SJSA1 (cell line): ENCODE measurements at places on chromosomes 7 and 10. TPM values are rescaled to one million over a fixed set of nuclear protein-coding genes. Genes with fewer than 3 reads are reported as not detected.

The ZWINT gene
- total RNA-seq = 177 and 219 TPM in 2 replicates

DNA sequence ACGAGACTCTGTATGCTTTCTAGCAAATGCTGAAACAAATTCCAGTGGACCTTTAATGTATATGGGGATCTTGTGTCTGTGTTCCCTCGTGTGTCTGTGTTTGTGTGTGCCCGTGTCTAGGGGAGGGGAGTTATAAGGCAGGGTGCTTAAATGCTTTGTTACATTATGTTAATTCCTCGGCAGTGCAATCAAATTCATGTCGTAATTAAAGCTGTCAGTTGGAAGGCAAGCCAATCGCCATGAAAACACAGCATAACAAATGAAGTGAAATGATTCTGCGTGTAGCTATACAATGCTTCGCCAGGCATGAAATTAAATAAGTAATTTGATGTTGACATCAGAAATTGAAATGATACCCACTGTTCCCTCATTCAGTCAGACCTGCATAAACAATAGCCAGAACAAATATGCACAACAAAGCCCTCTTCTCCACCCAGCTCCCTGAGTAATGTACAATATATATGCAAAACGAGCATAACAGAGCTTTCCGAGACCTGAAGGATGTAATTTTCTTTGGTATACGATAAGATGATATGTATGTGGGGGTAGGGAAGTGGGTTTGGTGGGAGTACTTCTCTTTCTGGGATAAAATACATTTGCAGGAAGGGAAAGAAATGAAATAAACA, 534.1 kb downstream of the AUTS2 start:
- H3K27ac ChIP-seq = no peak overlapping the region
- H3K36me3 ChIP-seq = no peaks in the 10 kb centered on the region
- no peaks in the 10 kb centered on the region for H3K4me1 ChIP-seq
- H3K27me3 ChIP-seq = no peaks in the 10 kb centered on the region
- no peak overlapping the region for H3K4me3 ChIP-seq
- no peak for DNase-seq

DNA sequence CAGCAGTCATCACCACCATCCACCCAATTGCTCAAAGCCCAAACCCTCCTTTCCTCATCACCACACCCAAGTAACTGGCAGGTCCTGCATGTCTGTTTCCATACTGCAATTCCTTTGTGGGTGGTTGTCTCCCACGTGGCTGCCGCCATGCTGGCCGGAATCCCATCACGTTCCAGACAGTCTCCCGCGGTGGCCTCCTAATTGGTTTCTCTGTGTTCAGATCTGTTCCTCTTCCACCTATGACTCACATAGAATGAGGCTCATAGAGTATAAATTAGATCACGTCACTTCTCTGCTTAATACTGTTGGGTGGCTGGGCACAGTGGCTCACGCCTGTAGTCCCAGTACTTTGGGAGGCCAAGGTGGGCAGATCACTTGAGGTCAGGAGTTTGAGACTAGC, 813.0 kb downstream of the TYW1 start:
- H3K4me1 ChIP-seq = no peaks in the 10 kb centered on the region
- H3K27me3 ChIP-seq = no peaks in the 10 kb centered on the region

DNA sequence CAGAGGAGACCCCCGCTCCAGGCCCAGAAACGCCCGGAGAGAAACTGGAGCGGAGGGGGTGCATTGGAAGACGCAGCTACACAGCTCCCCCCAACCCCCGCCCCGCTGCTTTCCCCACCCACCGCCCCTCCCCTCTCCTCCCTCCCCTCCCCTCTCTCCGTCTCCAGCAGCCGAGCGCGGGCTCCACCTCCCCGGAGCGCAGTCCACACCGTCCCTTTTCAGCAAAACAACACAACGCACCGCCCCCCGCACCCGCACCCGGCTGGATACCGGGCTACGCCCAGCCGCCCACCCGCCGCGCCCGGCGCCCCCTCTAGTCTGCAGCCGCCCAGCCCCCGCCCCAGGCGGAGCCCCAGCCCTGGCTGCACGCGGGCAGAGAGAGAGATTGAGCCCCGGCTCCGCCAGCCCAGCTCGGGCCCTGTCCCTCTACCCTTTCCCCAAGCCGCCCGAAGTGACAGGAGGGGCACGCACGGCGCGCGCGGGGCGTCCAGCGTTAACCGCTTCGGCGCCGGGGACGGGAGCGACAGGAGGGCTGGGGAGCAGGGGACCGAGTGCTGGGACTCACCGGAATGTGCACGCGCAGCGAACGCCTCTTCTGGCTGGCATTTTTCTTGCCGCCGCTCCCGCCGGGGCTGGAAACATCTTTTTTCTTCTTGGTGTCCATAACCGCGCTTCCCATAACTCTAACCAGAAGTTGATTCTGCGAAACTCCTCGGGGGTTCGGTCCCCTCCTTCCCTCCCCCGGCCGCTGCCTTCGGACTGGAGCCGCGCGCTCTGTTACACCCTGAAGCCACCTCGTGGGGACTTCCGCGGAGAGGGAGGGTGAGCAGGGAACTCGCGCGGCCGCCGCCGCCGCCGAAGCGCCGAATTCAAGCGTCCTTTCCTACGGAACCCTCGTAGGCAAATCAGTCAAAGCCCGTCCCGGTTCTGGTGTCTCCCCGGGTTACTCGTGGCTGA, 695 bp downstream of the PRKAG2 start:
- H3K27me3 ChIP-seq = peaks cover 31% of the 10 kb centered on the region
- no peak for DNase-seq
- no peak overlapping the region for H3K27ac ChIP-seq
- H3K4me1 ChIP-seq = peaks cover 25% of the 10 kb centered on the region

DNA sequence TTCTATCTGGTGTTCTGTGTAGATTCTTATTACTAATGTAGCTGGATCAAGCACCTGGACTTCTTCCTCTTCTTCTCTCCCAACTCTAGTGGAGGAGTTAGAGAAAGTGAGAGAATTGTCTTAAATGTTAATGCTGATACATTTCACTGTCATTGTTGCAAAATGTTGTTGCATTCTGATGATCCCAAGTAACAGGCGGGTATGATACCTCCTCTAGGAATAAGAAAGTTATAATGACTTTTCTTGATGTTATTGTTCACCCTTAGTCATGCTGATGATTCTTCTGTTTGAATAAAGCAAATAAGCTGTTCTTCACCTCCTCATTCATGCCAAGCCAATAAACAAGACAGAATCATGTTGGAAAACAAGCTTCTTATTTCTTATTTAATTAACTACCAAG, 9.1 kb downstream of the CHRM2 start:
- DNase-seq = no peak
- H3K4me1 ChIP-seq = no peaks in the 10 kb centered on the region
- H3K4me3 ChIP-seq = no peak overlapping the region
- H3K36me3 ChIP-seq = no peaks in the 10 kb centered on the region

- H3K36me3 ChIP-seq = no peaks in the 10 kb centered on the region
- no peak overlapping the region for H3K27ac ChIP-seq
- DNase-seq = no peak
- peaks cover 10% of the 10 kb centered on the region for H3K4me1 ChIP-seq
- peaks cover 3% of the 10 kb centered on the region; the same call in 1 of the 2 replicates for H3K27me3 ChIP-seq
- no peak overlapping the region for H3K4me3 ChIP-seq
Measured at GRCh38 chr7:27349621-27350020, 107.0 kb downstream of the EVX1 start.

GRCh38 chr10:96746503-96746902, 26.2 kb upstream of the PIK3AP1 start:
- no peak for DNase-seq
- no peak overlapping the region for H3K27ac ChIP-seq
- H3K4me3 ChIP-seq = no peak overlapping the region
- no peaks in the 10 kb centered on the region for H3K27me3 ChIP-seq

GRCh38 chr10:241451-241850, 106.2 kb downstream of the ZMYND11 start:
- H3K36me3 ChIP-seq = peaks cover 53% of the 10 kb centered on the region
- H3K27me3 ChIP-seq = 0 out of 2 replicates have a peak, but pooled peaks cover 2% of the 10 kb centered on the region
- H3K27ac ChIP-seq = no peak overlapping the region
- no peak overlapping the region for H3K4me3 ChIP-seq
- H3K4me1 ChIP-seq = no peaks in the 10 kb centered on the region

The COL26A1 gene
- not detected in 2 replicates for total RNA-seq

DNA sequence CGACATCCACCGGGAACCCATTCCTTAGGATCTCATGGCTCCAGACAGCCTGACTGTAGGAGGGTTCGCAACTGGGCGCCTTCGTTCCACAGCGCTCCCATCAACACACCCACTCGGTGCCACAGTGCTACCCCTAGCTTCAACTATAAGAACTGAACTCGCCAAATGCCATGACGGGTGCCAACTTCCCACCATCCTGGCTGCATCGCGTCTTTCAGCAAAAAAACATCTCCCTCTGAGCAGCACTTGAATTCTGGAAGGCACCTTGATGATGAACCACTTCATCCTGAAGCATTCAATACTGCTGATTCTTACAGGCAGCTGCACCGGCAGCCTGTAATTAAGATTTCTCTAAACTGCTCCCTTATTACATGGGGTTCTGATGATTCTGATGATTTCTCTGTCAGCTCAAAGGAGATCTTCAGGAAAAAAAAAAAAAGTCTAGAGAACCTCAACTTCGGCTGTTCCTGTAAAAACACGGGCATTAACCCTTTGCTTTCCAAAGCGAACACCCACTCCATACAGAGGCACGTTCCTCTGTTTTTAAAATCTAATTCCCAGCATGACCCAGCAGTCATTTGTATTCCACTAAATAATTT, 1.3 kb downstream of the CYTH3 start:
- peak; percentile 62 for DNase-seq
- H3K4me3 ChIP-seq = peak overlapping the region; percentile 74
- peaks cover 16% of the 10 kb centered on the region for H3K4me1 ChIP-seq
- H3K36me3 ChIP-seq = peaks cover 14% of the 10 kb centered on the region
- H3K27ac ChIP-seq = peak overlapping the region; percentile 44

The GRID2IP gene
- not detected in 2 replicates for total RNA-seq

The GDF2 gene
- total RNA-seq = not detected in 2 replicates

The CXCL12 gene
- total RNA-seq = not detected in 2 replicates

- no peaks in the 10 kb centered on the region for H3K4me1 ChIP-seq
- no peak overlapping the region for H3K4me3 ChIP-seq
- peaks cover 16% of the 10 kb centered on the region for H3K27me3 ChIP-seq
Measured at GRCh38 chr7:104903846-104904245, 110.2 kb upstream of the KMT2E start.

DNA sequence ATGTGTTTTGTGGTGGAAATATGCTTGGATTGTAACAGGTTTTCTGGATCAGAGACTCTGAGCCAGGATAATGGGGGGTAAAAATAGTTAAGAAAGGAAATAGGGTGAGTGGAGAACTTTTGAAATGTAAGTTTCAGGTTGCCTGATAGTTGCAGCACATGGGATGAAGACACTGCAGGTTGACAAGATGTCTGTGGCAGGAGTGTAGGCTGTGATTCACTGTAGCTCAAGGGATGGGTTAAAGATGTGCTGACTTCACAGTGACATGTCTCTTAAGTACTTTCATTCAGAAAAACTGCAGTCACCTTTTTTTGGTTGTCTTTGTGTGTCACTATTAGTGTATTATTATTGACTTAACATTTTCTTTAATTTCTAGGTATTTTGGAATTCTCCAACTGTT, 63.5 kb upstream of the SLC39A12 start:
- H3K4me3 ChIP-seq = no peak overlapping the region
- no peaks in the 10 kb centered on the region for H3K27me3 ChIP-seq
- no peaks in the 10 kb centered on the region for H3K36me3 ChIP-seq

- H3K4me1 ChIP-seq = no peaks in the 10 kb centered on the region
- H3K36me3 ChIP-seq = no peaks in the 10 kb centered on the region
- no peak for DNase-seq
- no peak overlapping the region for H3K4me3 ChIP-seq
- H3K27ac ChIP-seq = no peak overlapping the region
Measured at GRCh38 chr7:103003004-103003403, 71.6 kb downstream of the FBXL13 start.

- H3K4me1 ChIP-seq = peaks cover 33% of the 10 kb centered on the region
- no peaks in the 10 kb centered on the region for H3K27me3 ChIP-seq
- H3K36me3 ChIP-seq = no peaks in the 10 kb centered on the region
- DNase-seq = peak; percentile 99
- H3K27ac ChIP-seq = peak overlapping the region; percentile 34
Measured at GRCh38 chr10:119305860-119306513, 98.6 kb downstream of the GRK5 start.

DNA sequence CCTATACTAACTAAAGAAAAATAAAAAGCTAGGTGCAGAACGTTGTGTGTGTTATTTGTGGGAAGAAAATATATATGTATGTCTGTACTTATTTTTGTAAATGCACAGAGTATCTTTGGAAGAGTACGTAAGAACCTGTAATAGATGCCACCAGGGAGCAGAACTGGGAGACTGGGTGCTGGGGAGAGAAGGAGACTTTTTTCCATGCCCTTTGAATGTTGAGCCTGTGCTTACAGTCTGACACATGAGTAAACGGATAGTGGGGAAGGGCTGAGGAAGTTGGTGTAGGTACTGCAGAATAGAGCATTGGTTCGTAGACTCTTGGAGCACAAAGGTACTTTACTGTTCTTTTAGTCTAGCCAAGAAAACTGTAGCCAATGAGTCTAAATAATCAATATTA, 1.3 kb upstream of the SCRN1 start:
- no peaks in the 10 kb centered on the region for H3K27me3 ChIP-seq
- H3K36me3 ChIP-seq = peaks cover 12% of the 10 kb centered on the region
- no peak overlapping the region for H3K27ac ChIP-seq
- no peak overlapping the region for H3K4me3 ChIP-seq

The WEE2 gene
- not detected in 2 replicates for total RNA-seq

The PDZD7 gene
- 0.50 and 1.3 TPM in 2 replicates for total RNA-seq

DNA sequence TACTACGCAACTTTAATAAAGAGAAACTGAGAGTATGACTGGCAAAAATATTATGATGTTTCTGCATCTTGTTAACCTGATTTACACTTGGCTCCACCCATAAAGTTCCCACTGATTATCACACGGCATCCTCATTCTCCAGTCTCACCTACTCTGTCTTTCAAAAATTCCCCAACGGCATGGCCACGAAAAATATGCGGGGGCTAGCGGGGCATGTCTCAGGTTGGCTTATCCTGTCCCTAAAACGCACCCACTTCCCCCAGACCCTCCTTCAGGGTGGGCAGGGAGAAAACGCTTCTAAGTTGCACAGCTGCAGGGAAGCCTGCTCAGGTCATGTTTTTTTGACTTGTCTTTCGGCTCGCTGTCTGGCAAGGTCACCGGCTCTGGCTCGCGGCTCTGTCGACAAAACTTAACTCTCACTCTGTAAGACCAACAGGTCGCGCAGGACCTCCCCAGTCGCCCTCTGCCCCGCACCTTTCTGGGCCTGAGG, 3.8 kb downstream of the CDK6 start:
- H3K4me3 ChIP-seq = peak overlapping the region; percentile 69
- peak overlapping the region; percentile 96 for H3K27ac ChIP-seq
- H3K27me3 ChIP-seq = no peaks in the 10 kb centered on the region
- no peak for DNase-seq

GRCh38 chr7:137434530-137434929, 91.0 kb upstream of the PTN start:
- no peak overlapping the region for H3K27ac ChIP-seq

- peaks cover 26% of the 10 kb centered on the region for H3K36me3 ChIP-seq
- no peak for DNase-seq
- no peak overlapping the region for H3K4me3 ChIP-seq
- no peak overlapping the region for H3K27ac ChIP-seq
- no peaks in the 10 kb centered on the region for H3K27me3 ChIP-seq
- peaks cover 53% of the 10 kb centered on the region for H3K4me1 ChIP-seq
Measured at GRCh38 chr10:32948451-32948850, 9.6 kb downstream of the ITGB1 start.

The ZNF503 gene
- 2.6 and 6.0 TPM in 2 replicates for total RNA-seq
